ENCODE measurements at places on chromosomes 1 and 21.

DNA sequence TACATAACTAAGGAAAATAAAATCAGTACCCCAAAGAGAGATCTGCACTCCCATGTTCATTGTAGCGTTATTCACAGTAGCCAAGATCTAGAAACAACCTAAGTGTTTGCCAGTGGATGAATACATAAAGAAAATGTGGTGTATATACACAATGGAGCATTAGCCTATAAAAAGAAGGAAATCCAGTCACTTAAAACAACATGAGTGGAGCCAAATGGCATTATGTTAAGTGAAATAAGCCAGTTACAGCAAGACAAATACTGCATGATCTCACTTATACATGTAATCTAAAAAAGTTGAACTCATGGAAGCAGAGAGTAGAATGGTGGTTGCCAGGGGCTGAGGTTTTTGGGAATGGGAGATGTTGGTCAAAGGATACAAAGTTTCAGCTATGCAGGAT is 508.3 kb upstream of the B3GALT2 start:
- DNase-seq = no peak

DNA sequence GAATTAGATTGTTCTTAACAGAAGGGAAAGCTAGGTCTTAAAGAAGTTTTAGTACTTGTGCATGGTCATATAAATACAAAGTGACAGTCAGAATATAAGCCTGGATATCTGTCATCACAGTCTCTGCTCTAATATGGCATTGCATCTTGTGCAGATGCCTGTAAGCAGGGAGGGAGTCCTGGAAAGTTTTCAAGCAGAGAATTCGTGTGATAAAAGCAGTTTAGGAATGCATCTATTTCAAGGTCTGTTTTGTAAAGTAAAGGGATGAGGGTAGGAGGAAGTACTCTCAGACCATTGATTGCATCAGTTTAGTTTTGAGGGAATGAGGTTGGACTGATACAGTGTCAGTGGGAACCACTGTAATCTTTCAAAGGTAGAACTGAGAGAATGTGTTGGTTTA is 30.6 kb downstream of the IARS2 start:
- DNase-seq = peak; percentile 77

DNA sequence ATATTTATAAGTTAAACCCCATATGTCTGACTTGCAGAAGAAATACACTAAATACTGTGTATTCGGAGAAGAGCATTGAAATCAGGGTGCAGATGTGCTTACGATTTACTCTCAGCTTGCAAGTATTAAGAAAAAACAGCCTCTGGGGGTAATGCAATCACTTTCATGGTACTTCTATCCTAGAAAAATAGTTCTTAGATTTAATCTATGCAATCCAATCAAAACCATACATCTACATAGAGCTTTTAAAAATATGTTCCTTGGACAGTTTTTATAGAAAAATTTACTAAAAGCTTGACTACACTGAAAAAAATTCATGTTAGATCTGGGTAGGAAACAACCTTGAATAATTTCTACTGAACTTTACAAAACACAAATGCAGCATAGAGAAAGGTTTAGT is 890.3 kb upstream of the ADGRL2 start:
- DNase-seq = no peak

DNA sequence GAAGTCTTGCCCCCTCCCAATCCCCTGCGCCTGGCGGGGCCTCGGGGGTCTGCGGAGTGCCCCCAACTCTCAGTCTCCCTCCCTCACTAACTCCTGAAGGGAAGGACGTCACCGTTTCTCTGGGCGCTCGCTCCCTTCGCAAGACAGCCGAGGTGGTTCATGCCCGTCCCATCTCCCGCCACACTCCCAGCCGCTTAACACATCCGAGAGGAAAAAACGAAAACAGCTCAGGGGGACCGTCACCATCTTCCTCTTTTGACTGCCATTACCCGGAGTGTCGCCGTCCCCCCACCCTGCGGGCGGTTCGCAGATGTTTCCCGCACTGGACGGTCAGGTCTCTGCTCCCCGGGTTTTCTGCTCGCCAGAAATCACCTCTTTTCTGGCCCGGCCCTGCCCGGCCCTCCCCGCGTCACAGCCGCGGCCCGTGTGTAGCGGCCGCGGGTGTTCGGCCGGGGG is 532 bp downstream of the ERO1B start:
- peak; percentile 11 for DNase-seq

- DNase-seq = no peak
Observed at GRCh38 chr1:246506367-246506673, 759 bp downstream of the SMYD3 start.

DNA sequence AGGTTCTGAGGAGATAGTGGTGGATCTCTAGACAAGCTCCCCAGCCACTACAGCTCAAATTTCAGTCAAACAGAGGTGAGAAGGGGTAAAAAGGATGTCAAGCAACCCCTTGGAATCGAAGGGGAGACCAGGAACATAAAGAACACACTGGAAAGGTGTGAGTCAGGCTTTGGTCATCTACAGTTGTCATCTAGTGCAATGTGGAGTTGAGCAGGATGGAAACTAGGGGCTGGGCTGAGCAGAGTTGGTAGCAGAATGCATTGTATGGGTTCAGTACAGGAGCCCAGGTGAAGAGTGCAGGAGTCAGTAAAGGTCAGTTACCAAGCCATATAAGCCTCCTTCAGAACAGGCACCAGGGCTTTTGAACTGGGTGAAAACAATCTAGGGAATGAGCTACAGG is 52.7 kb upstream of the VAV3 start:
- no peak for DNase-seq

DNA sequence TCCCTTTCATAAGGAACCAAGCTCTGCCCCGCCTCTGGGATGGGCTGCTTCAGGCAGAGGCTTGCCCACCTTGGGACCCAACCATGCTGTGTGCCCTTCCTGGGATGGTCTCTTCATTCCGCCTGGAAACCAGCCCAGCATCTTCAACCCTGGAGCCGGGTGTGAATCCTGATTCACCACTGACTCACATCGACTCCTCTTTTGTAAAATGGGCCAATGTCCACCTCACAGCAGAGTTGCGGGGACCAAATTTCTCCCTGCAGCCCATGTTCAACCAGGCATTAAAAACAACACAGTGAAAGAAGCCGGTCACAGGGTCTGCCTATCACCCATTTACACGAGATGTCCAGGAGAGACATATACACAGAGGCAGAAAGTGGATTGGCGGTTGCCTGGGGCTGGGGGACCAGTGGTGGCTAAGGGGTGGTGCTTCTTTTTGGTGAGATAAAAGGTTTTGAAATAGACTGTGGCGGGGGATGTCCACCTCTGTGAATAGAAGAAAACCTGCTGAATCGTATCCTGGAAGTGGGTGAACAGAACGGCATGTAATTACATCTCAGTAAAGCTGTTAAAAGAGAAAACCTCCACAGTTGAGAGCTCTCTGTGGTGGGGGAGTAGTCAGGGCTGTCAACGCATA is 6.9 kb upstream of the GPR153 start:
- DNase-seq = peak; percentile 33
